Effector memory CD8-positive, alpha-beta T cell (primary cell): ENCODE measurements at places on chromosomes 3 and 15.
A peak's percentile ranks its signal among the peaks of the same experiment; 100 is the strongest.

DNA sequence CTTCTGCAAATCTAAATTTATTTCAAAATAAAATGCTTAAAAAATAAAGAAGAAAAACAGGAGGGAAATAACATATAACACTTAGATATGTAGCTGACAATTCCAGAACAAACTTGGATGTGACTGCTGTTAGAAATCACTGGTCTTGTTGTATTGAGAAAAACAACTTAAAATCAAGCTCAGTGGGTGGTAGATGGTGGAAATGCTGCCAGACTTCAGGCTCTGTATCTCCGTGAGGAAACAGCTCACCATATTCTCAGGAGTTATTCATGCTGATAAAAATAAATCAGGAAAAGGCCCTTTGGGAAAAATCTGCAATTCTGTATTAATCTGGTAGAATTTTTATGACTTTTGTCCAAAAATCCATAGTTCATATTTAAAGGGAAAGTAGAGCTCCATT is 477.6 kb downstream of the RAP2B start:
- no peak for DNase-seq

GRCh38 chr3:183541235-183541655 is 14.3 kb downstream of the KLHL6 start:
- DNase-seq: no peak

- no peak for DNase-seq
These were observed 118.7 kb downstream of the CACNA1D start for GRCh38 chr3:53613125-53613524.

GRCh38 chr3:59769127-59769750 is 719.4 kb upstream of the CFAP20DC start:
- DNase-seq: no peak

GRCh38 chr3:109050591-109051167 is 67.3 kb downstream of the MORC1 start:
- DNase-seq: peak; percentile 5

GRCh38 chr3:184018424-184018973 is 815 bp upstream of the ABCC5 start:
- no peak for DNase-seq

- DNase-seq: no peak
These were observed 39.9 kb upstream of the TNFSF10 start for GRCh38 chr3:172562871-172563865.

DNA sequence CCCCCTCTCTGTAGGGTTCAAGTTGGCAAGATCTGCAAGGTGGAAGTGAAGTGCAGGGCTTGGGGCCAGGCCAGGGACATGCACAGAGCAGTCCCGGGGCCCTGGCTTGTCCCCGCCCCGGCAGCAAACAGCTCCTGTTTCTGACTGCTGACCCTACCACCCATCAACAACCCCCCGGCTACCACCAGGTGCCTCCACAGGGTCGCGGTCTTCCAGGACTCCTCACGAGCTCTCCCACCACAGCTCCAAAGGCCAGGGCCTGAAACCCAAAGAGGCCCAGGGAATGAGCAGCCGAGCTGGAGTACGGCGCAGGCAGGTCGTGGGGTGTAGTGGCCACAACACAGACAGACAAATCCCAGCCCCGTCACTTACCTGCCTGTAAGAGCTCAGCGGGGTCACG is 121.3 kb upstream of the SMAD3 start:
- DNase-seq: no peak

DNA sequence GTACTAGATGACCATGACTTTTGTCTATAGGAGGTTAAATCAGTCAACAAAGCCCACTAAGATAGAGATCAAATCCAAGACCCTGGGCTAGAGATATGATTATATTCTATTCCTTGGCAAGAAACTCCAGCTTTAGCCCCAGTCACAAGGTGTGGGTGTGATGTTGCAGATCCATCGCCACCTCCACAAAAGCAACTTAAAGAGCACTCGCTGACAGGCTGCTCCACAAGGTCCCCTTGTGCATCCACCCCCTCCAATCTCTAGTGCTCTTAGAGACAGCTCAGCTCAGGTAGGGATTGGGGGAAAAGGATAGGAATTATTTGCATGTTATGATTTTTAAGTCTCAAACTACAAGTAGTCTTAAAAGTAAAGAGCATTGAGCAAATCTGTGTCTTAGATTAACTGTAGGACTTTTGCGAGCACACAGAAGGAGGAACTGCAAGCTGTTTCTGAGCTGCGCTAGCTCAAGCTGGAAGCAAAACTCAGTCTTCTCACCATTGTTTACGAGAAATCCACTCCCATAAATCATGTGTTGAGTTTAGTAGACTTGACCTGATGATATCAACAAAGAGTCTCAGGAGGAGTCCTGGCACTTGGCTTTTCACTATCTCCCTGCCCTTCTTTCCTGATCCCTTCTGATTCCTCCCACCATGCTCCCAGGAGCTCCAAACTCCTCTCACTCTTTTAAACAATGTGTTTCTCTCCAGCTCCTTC is 177.6 kb downstream of the STAC start:
- DNase-seq: no peak

DNA sequence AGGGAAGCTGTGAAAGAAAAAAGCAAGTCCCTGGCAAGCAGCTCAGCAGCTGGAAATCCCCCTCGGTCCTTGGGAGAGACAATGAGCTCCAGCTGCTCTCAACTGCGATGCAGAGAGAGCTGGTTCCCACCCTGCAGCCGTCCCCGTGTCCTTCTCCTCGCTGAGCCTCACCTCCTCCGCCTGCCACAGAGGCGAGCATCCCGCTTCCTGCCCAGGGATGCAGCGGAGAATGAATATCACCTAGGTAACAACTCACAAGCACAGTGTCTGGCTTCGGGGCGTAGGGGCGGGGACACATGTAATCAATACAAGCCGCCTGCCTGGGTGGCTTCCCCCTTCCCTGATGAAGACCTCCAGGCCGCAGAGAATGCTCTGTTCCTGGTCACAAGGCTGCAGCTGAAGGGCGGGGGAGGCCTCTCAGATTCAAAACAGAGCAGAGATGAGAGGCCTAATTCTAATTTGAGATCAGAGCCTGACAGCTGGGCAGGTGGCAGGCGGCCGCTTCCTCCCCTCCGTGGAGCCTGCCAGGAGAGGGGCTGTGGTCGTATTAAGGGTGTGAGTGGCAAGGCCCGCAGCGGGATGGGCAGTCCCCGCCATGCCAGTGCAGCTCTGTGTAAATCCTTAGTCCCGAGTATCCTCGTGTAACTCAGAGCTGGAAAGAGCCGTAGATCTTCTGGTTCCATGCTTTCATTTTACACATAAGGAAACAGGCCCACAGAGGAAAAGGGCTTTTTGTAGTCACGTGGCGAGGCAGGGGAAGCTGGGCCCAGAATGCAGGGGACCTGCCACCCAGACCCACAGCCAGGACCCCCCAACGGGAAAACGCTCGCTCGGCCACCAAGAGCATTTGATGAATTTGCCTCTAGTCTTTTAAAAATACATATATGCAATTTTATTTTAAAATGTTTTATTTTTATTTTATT is 24.3 kb downstream of the ZDHHC19 start:
- DNase-seq: no peak

- no peak for DNase-seq
These were observed 156.9 kb downstream of the AGBL1 start for GRCh38 chr15:86236356-86237110.

- DNase-seq: no peak
These were observed 290.2 kb upstream of the CNTN3 start for GRCh38 chr3:74904646-74905045.

- no peak for DNase-seq
These were observed 63.3 kb downstream of the BOC start for GRCh38 chr3:113274425-113275257.

GRCh38 chr3:1717524-1717923 is 381.1 kb upstream of the CNTN4 start:
- DNase-seq: no peak

DNA sequence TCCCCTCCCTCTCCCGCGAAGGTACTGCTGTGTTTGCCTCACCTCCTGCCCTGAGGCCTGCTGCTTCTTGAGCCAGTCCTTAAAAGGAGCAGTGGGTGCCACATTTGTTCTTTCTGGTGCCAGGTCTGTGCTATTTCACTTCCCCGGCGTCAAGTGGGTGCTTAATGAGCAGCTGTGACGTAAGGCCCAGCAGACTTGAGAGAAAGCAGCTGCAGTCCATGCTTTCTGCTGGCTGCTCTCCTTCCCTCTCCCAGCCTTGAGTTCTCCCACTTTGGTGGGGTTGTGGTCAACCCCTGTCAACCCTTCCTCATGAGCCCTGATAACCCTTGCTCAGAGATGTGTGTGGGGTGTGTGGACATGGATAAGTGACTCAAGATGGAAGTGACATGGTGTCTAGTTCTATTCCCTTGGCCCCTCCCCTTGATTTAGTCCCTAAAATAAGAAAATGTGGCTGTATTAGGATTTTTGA is 6.9 kb downstream of the INAFM2 start:
- no peak for DNase-seq

DNA sequence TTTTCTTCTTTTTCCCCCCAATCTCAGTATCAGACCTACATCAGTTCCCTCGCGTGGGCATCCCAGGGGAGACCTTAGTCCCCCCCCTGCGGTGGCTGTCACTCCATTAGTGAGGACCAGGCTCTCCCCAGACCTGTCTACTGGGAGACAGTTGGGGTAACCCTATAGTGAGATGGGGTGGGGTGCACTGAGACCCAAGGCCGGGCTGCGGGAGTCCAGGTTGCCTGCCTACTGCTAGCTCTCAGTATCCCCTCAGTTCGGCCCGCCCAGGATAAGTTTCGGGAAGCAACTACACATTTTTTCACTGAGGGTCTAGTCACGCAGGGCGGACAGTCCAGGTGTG is 671 bp upstream of the DCUN1D1 start:
- DNase-seq: no peak

- DNase-seq: no peak
These were observed 500.9 kb upstream of the MDFIC2 start for GRCh38 chr3:70813311-70813710.

GRCh38 chr15:64138331-64138941 is 13.1 kb upstream of the SNX22 start:
- DNase-seq: no peak

GRCh38 chr3:85180-85579 is 111.4 kb upstream of the CHL1 start:
- DNase-seq: no peak

DNA sequence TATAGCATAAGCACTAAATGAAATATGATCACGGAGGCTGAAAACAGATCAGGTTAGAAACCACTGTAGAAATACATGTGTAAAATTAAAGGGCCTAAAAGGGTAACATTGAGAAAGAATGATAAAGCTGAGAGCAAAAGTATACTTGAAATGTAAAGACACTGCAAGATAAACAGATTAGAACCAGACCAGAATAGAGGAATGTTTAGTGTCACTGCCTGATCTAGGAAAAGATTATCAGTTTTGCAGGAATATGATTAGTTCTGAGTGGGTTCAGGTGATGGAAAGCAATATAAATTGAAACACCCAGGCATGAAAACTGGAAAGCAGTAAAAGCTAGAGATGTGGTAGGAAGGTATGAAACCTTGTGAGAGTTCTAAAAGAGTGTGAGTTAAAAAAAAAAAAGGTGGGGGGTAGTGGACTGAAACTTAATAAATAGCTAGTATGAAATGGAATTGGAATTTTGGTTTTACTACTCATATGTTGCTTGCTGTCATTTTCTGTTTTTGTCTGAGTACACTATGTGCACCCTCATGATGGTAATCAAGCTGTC is 16.0 kb upstream of the C3orf38 start:
- no peak for DNase-seq

GRCh38 chr3:185561374-185561943 is 9.1 kb upstream of the LIPH start:
- no peak for DNase-seq

DNA sequence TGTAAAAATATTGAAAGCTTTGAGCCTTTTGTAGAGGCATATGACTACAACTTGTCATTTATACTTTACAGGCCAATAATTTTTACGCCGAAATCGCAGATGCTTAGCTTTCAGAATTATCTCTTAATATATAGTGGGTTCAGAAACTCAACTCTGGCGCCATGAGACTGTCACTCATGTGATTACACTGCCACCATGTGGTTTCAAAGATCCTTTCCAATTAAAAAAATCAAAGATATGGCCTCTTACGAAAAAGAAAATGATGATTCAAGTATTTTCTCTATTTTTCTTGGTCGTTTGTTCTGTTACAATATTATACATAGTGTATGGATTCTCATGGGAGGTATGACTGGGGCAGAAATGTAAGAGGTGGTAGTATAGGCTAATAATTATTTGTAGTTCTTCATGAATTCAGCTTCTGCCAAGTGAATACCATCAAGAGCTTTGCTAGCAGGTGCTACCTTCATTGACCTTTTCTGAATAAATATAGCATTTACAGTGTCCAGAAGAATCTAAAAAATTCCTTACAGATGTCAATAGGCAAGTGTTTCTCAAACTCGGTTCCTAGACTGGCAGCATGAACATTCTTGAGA is 751.7 kb upstream of the GOLIM4 start:
- no peak for DNase-seq

GRCh38 chr15:42932833-42933515 is 12.4 kb upstream of the TTBK2 start:
- no peak for DNase-seq

DNA sequence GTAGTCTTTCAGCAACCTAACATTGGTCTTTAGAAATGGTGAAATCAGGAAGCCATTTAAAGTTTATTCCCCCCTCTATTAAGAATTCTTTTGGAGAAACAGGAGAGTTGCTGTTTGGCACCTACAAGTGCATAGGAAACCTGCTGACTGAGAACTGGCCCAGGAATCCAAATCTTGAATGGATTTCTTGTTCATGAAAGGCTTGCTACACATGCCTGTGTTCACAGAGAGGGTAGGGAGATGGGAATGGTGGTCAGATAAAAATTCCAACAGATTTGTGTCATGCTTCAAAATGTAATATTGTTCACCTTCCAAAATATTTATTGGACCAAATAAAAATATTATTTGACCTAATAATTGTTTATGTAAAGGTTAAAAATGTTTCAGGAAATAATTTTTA is 24.2 kb upstream of the ZPLD1 start:
- DNase-seq: no peak

DNA sequence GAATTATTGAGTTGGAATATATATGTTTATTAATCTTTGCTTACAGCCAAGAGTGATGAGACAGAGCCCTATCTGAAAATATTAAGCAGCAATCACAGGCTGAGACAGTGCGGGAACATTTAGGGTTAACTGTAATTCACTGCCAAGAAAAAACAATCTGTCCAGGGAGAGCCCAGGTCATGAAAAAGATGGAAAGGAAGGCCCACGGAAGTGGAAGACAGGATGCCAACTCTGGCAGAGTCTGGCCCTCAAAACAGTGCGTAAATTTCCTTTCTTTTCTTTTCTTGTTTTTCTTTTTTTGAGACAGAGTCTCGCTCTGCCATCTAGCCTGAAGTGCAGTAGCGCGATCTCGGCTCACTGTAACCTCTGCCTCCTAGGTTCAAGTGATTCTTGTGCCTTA is 67.6 kb downstream of the SUMF1 start:
- no peak for DNase-seq

DNA sequence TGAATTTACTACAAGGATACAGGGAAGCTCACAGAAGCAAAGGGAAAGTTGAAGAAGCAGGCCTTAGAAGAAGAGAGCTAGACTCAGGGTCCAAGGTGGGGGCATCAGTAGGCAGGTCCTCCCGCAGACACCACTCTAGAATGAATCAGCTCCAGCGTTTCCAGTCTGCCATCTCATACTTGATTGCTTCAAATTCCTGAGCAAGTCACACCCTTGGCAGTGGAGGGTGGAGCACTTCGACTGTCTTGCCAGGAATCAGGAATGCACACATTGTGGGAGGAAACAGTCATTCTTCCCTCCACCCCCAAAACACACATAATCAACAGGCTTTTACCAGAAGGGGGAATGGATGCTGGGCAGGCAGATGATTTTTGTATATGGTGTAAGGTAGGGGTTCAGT is 78.5 kb downstream of the CHCHD6 start:
- no peak for DNase-seq
